NCI-H187 (cell line): ENCODE measurements at places on chromosomes 3 and 15.

DNA sequence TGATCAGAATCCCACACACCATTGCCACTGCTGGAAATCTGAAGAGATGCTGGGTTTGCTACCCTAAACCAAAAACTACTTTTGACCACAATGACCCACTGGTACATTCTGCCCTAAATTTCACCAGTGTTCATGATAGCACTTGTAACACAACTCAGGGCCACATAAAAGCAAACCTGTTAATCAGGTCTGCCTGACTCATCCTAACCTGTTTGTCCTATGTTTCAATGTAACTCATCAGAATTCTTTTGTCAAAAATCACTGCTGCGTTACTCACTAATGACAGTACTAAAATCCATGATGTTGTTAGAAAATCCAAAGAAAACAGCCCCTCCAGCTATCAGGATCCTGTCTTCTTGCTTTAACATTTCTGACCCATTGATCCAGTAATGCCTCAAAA, 55.6 kb upstream of the XCR1 start:
- no peak for DNase-seq

DNA sequence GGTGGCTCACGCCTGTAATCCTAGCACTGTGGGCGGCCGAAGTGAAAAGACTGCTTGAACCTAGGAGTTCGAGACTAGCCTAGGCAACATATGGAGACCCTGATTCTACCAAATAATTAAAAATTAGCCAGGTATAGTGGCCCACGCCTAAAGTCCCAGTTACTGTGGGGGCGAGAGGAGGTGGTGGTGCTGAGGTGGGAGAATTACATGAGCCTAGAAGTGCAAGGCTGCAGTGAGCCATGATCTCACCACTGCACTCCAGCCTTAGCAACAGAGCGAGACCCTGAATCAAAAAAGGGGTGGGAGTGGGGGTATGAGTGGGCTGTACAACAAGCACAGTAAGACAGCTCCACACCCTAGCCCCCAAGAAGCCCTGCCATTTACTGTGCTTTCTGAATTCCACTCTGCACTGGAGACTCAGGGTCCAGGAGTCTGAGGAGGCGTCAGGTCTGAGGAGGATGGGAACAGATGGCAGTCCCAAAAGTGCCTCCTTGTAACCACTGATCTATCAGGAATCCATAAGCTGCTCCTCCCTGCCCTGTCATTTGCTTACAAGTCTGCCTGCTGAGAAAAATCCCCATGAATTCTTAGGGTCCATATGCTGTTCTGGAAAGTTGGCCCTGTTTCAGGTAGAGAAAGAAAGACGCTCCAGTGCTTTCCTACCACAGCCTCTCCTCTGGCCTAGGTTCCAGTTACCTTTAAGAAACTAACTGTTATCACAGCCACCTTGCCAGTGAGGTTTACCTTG, 171.1 kb downstream of the MAGI1 start:
- no peak for DNase-seq

DNA sequence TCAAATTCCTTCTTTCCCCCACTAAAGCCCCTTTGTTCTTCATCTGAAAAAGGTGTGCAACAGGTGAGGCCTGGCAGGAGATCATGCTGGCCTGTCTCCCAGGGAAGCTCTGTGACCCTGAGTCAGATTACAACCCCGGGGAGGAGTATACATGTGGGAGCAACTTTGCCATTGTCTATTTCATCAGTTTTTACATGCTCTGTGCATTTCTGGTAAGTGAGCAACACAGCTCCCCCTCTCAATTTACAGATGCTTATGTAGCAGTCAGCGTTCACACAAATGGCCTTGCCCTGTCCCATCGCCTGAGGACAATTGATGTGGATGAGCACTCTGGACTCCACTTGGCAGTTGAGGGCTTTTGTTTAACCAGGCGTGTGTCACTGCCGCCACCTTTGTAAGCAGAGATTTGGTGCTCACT, 70.4 kb downstream of the CHDH start:
- no peak for DNase-seq

GRCh38 chr3:12371525-12372140, 82.8 kb downstream of the PPARG start:
- DNase-seq: no peak

DNA sequence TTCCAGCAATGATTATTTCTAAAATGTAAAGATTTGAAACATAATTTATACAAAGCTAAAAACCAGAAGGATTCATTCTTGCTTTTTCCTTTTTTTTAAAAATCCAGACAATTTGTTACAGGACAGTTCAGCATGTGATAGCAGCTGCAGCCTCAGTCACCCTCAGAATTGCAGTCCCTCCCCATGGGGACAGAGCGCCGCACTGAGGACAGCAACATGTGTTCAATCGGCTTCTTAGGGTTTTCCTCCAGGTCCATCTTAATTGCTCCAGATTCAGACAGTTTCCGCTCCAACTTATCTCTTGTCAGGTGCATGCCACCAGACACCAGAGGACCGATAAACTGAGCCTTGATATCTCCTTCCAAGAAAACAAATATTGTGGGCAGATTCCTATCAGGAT, 134.9 kb upstream of the TBC1D5 start:
- DNase-seq: no peak

DNA sequence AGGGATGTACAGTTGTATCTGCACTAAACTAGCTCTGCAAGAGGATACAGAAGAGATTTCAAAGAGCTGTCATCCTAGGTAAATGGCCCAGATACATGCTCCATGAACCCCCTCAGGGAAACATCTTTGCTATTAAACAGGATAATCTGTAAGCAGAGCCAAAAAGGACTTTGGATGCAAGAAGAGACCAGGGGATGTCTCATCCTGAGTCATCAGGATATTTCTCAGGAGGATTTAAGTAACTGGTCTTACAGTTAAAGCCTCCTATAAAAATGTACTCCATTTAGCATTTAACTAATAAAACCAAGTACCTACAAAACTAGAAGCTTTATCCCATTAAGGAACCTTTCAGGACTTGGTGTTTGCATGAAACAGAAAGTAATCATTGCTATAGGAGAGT, 48.2 kb upstream of the PHLDB2 start:
- DNase-seq: no peak

- no peak for DNase-seq
Measured at GRCh38 chr3:134299185-134299887, 48.7 kb upstream of the RYK start.

- DNase-seq: no peak
Measured at GRCh38 chr3:48403533-48404439, 26.1 kb downstream of the PLXNB1 start.

- no peak for DNase-seq
Measured at GRCh38 chr3:152835601-152836102, 721 bp downstream of the P2RY1 start.

DNA sequence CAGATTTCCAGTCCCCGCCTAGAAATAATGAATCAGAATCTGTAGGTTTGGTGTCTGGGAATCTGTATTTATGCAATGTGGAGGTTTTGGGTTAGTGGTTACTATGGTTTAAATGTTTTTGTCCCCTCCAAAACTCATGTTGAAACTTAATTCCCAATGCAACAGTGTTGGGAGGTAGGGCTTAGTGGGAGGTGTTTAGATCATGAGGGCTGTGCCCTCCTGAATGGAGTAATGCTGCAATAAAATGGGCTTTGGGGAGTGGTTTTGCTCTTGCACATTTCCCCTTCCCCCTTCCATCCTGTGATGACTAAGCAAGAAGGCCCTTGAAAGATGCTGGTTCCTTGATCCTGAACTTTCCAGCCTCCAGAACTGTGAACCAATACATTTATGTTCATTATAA, 9.2 kb upstream of the RFC4 start:
- no peak for DNase-seq

- no peak for DNase-seq
Measured at GRCh38 chr3:63975723-63976122, 47.6 kb downstream of the PSMD6 start.

DNA sequence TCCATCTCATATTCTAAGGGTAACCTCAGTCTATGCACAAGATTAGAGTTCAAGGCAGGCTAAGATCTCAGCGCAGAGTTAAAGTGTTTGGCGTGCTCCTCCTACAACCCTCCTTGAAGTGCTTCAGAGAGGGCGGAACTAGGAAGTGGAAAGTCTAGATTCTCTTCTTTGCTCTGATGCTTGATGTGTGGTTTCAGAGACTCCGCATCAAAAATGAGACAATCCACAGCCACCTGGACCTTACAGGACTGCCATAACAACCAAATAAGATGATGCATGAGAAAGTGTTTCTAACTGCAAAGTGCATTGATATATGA, 161.3 kb upstream of the ATP11B start:
- no peak for DNase-seq

- DNase-seq: no peak
Measured at GRCh38 chr3:192216067-192216466, 511.3 kb downstream of the FGF12 start.

DNA sequence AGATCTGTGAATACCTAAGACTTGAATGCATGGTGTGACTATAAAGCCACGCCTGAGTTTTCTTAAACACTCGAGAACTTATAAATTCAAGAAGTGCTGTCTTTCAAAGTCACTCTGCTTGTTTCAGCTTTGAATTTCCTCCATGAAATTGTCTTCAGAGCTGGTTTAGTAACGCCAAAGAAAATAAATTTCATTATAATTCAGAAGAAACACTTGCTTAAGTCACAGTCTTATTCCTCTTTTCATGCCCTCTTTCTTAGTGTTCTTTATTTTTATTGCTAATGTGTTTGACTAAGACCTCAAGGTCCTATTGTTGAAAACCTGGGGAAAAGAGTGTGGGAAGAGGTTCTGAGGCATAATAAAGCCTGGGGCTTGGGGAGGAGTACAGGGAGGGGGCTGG, 3.3 kb upstream of the RCN2 start:
- no peak for DNase-seq

DNA sequence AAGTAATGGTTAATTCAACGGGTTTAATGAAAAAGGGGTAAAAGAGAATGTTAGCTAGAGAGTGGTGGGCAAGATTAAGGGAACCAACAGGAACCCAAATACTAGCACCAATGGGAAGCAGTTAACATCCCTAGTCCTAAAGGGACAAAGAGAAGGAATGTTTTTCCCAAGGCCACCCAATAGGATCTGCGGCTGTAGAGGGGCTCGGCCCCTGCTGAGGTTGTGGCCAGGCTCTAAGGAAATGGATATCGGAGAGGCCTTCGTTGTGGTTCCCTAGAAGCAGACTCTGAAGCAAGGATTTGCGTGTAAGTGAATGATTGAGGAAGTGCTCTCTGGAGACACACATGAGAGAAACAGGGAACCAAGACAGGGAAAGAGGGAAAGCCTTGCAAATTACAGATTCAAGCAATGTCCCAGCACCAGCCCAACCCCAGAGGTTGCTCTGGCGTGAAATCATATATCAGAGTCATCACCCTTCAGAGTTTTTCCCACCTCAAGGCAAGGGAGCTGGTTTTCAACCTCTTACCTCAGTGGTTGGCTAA, 83.6 kb upstream of the TNIK start:
- DNase-seq: no peak

DNA sequence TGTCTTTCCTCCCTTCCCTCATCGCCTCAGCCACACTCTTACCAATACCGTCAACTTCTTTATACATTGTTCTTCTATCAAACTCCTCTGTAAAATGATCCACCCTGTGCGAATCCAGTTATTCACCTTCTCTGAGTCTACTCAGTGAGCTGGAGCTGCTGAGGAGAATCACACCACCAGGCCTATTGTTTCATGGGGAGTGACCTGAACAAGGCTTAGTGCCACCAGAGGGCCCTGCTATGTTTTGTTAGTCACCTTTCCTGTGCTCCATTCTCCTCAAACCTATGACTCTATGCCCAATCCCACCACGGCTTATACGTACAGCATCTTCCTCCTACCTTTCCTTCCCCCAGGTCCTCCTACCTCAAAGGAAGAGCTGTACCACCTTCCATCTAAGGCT, 50.4 kb upstream of the MED12L start:
- DNase-seq: no peak

GRCh38 chr3:4719046-4719501, 225.9 kb downstream of the ITPR1 start:
- no peak for DNase-seq

DNA sequence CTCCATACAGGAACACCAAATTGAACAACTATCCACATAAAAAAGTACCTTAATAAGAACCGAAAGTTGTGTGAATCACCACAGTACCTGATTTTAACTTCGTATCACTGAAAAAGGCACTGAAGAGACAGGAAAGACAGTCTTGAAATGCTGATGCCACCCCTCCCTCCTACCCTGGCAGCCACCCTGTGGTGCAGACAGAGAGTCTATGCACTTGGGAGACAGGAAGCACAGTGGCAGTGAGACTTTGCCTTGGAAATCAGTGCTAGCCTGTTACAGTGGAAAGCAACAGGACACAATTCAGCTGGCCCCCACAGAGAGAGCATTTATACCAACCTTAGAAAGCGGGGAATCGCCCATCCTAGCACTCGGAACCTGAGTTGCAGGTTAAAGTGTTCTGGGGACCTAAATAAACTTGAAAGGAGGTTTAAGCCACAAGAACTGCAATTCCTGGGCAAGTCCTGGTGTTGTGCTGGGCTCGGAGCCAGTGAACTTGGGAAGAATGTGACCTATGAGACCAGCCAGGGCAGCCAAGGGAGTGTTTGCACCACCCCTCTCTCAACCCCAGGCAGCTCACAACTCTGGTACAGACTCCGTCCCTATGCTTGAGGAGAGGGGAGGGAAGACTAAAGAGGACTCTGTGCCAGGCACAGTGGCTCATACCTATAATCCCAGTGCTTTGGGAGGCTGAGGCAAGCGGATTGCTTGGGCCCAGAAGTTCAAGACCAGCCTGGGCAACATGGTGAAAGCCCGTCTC, 240.1 kb downstream of the ISL2 start:
- no peak for DNase-seq

- no peak for DNase-seq
Measured at GRCh38 chr3:128573160-128573559, 77.5 kb downstream of the RPN1 start.

DNA sequence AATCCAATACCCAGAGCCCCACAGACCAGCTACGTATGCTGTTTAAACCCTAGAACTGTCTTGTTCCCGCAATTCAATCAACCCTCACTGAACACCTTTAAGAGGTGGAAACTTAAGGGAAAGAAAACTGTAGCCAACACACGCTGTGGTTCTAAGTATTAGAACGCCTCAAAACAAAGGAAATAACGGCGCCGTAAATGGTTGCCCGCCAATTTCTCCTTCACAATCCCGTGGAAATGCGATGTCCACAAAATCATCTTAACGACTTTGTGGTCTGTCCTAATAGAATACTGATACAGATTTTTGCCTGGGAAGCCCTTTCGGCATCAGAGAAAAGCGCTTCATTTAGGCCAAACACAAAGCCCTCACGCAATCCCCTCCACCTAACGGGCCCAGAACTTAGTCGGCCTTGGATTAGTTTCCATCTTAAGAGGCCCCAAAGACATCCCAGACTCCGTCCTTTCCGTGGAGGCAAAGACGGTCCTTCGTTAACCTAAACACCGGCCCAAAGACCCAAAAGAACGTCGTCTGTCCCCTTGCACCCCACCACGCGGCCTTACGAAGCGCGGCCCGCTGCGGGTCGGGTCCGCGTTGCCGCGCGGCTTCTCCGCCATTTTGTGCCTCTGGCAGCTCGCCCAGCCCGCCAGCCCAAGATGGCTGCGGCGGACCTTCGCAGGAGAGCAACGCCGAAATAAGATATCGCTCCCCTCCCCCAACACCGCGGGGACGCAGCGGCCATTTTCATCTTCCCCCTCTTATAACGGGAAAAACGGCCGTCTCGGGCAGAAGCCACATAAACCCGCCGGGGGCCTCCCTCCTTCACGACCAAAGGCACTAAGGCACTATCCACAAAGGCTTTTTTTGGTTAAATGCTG, 763 bp downstream of the TRA2B start:
- DNase-seq: peak; percentile 82

- no peak for DNase-seq
Measured at GRCh38 chr15:35720019-35720418, 174.1 kb upstream of the DPH6 start.
